Activated T-helper 17 cell treated with anti-CD3 and anti-CD28 coated beads, Interleukin-2, amount 50 U/mL, for 72 hours (primary cell): ENCODE measurements at places on chromosomes 6 and 20.

DNA sequence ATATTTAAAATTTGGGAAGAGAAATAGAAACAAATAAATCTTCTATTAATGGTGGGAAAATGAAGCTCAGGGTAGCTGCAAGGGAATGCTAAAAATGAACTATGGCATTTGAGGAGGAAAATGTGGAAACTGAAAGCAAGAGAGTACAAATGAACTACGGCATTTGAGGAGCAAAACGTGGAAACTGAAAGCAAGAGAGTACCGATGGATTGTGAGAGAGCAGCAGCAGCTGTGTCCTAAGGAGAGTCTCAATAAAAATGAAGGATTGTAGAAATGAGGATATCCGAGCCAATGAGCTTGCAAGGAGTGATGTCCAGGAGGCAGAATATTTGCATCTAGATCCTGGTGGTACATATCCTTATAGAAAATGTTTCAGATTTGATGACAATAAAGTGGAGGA, 547.1 kb upstream of the ZNF337 start:
- no peaks in the 10 kb centered on the region for H3K4me1 ChIP-seq
- no peak overlapping the region for H3K27ac ChIP-seq
- H3K4me3 ChIP-seq: no peak overlapping the region
- ATAC-seq: no peak
- H3K27me3 ChIP-seq: no peaks in the 10 kb centered on the region
- no peaks in the 10 kb centered on the region for H3K36me3 ChIP-seq

DNA sequence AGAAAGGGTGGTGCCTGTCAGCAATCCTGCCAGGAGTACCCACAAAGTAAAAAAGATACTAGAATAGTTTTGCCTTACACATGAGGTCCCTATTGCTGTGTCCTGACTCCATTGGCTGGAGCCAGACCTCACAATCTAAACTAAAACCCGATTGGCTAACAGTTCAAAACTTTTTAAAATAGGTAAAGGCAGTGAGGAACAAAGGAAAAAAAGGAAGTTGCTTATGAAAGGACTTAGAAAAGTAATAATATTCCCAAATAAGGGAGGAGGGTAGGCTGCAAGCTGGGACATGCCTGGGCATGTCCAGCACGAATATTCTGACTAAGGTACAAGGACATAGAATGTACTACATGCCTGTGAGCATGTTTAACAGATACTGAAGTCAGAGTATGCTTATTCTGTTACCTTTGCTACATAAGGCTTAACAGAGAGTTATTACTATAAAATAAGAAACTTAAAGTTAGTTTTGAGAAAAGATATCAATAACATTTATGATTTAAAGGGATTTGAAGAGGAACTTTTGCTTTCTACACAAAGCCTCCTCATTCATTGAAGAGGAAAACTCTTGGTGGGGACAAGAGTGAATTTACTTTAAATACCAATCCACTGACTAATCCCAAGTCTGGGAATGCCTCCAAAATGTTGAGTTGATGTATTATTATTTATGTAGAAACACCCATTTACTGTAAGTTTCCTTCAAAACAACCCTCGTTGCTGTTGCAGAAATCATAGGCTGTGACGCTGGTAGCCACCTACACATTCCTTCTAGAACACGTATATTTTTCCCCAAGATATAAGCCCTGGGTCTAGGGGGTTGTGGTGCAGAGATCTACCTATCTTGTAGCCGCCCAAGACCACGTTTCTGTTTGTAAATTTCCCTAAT, 8.2 kb upstream of the MTHFD1L start:
- no peaks in the 10 kb centered on the region for H3K4me1 ChIP-seq
- H3K4me3 ChIP-seq: peak overlapping the region; percentile 44
- H3K27me3 ChIP-seq: peaks cover under 1% of the 10 kb centered on the region

DNA sequence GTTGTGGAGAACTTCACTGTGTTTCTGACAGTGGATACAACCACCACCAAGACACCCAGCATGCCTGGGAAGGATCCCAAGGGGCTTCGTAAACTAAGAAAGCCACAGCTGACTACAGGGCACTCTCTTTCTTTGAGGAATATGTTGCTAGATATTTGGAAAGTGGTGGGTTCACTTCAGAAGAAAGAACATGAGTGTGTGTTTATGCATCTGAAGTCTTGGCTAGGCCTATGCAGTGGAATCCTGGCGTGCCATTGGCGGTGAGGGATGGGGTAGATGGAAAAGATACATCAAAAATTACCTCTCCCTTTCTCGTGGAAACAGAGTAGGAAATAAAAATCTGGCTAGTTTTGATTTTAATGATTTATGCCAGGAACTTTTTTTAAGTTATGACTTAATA, 187.7 kb downstream of the PDE7B start:
- no peak overlapping the region for H3K27ac ChIP-seq
- no peak for ATAC-seq
- H3K36me3 ChIP-seq: no peaks in the 10 kb centered on the region
- H3K27me3 ChIP-seq: peaks cover 19% of the 10 kb centered on the region
- no peak overlapping the region for H3K4me3 ChIP-seq

DNA sequence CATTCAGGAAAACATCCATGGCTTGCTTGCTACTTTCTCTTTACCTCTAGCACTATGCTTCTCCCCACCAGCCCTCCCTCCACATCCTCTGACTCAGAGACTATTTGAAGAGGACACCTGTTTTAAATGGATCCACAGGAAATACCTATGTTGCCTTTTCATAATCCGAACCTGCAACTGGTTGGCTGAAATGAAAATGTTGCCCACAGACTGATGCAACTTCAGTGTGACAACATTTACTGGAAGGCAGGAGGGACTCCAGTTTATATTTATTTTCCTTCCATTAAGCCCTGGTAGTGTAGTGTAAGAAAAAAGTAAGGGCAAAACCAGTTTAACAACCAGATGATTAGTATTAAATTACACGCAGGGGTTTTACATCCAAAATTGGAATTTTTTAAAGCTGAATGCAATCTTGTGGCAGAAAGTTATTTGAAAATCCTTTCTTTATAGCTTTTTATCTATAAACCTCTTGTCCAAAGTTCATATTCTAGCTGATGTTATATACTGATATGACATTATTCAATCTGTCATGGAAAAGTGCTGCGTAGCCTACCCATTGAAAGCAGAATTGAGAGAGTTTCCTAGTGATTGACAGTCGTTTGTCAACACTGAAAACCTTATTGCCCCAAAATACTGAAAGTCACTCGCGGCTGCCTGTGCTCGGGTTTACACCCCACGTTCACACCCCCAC, 881 bp upstream of the AIG1 start:
- ATAC-seq: peak; percentile 72
- H3K4me1 ChIP-seq: peaks cover 9% of the 10 kb centered on the region
- no peaks in the 10 kb centered on the region for H3K27me3 ChIP-seq
- peaks cover 9% of the 10 kb centered on the region for H3K36me3 ChIP-seq
- peak overlapping the region; percentile 91 for H3K27ac ChIP-seq

DNA sequence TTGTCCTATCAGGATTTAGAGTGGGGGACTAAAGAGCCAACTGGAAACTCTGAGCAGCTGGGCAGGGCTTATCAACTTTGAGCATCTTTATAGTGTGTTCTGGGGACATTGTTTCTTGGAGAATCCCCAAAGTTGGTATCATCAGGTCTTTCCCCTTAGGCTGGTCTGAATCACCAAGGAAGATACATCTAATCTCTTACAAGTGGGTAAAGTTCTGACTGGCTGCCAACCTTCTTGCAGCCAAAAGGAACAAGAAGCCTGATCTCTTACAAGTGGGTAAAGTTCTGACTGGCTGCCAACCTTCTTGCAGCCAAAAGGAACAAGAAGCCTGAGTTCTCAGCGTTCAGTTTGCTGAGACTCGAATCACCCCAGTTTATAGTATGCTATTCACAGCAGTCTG, 1.6 kb upstream of the MED23 start:
- no peaks in the 10 kb centered on the region for H3K27me3 ChIP-seq
- peaks cover 9% of the 10 kb centered on the region for H3K4me1 ChIP-seq
- peaks cover 25% of the 10 kb centered on the region for H3K36me3 ChIP-seq
- peak overlapping the region; percentile 97 for H3K4me3 ChIP-seq
- peak; percentile 33 for ATAC-seq

DNA sequence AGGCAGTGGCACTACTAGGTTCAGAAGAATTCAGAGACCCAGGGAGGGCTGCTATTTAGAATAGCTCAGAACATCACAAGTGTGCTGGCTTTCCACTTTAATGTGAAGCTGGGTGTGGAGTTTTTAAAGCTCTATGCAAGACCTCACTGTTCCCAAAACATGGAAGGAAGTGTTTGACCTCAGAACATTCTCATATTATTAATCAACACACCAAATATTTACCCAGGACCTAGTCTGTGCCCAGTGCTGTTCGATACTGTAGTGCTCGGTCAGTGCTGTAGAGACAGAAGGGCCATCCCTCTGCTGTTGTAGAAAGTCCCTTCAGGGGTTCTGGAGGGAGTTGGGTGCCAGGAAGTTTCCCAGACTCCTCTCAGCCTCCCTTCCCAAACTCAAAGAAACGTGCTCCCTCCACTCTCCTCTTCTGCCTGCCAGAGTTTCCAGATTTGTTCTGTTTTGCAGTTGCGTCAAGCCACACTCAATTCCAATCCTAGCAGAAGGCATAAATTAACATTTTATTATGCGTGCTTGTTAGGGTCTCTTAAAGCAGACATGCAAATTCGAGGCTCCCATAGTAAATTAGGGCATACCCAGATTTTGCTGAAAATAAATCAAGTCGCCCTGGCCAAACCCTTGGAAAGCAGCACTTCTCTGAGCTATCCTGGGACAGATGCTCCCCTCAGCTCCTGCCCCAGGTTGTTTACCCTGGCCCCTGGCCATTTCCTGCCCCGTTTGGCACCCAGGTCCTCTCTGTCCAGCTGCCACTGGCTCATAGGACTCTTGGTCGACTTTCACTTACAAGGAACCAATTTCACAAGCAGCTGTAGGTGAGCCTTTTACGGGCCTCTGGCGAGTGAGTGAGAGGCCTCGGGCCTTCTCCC, 248.6 kb downstream of the HIVEP2 start:
- no peaks in the 10 kb centered on the region for H3K36me3 ChIP-seq
- ATAC-seq: no peak
- peaks cover 18% of the 10 kb centered on the region for H3K4me1 ChIP-seq
- H3K27me3 ChIP-seq: no peaks in the 10 kb centered on the region

- H3K27me3 ChIP-seq: peaks cover 19% of the 10 kb centered on the region
- ATAC-seq: no peak
- no peaks in the 10 kb centered on the region for H3K4me1 ChIP-seq
- no peaks in the 10 kb centered on the region for H3K36me3 ChIP-seq
Observed at GRCh38 chr6:167293088-167293589, 2.0 kb downstream of the UNC93A start.

DNA sequence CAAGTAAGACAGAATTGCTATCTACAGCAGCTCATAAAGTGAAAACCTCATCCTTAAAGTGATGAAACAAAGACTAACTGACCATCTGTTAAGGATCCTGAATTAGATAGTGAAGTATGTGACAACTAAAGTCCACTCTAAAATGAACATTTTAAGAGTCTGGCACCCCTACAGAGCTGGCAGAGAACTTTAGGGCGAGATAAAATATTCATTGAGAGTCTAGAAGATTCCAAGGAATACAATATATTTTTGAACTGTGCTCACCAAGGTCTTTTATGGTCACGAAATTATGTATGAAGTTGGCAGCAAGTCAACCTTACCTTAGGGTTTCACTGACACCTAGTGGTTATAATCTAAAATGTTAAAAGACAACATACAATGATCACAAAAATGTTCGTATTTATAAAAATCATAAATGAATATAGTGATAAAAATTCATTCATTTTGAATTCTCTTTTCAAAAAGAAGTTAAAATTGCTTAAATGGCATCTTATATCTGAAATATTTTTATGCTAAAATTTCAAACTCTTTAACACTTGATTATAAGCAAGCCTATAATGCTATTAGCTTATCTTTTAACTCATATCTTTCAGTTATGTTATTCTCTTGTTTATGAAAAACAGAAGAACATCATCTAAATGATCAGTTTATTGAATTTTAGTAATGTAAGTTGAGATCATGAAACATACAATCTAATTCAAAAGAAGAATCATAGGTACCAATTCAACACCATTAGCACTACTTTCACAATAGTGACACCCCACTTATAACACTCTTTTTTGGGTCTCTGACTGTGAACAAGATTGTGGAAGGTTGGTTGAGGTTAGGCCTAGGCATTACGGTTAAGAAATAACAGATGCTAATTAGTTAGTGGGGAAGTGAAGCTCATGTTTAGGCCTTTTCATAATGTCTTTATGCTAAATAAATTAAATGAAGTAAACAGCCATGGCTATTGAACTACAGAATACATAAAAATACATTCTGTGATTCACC, 27.5 kb downstream of the RSPH3 start:
- ATAC-seq: no peak
- H3K4me1 ChIP-seq: no peaks in the 10 kb centered on the region
- H3K27me3 ChIP-seq: no peaks in the 10 kb centered on the region
- no peak overlapping the region for H3K27ac ChIP-seq
- H3K36me3 ChIP-seq: peaks cover 2% of the 10 kb centered on the region
